ENCODE measurements at places on chromosomes 11 and 22. TPM values are rescaled to one million over a fixed set of nuclear protein-coding genes. Genes with fewer than 3 reads are reported as not detected.
A peak's percentile ranks its signal among the peaks of the same experiment; 100 is the strongest.

GRCh38 chr11:58392746-58393145 is 13.9 kb downstream of the OR5B3 start:
- H3K27me3 ChIP-seq = no peaks in the 10 kb centered on the region
- H3K36me3 ChIP-seq = no peaks in the 10 kb centered on the region
- DNase-seq = no peak

GRCh38 chr11:100855466-100856067 is 168.5 kb downstream of the ARHGAP42 start:
- H3K4me3 ChIP-seq = no peak overlapping the region
- no peak overlapping the region for H3K27ac ChIP-seq
- H3K27me3 ChIP-seq = no peaks in the 10 kb centered on the region
- no peaks in the 10 kb centered on the region for H3K4me1 ChIP-seq

GRCh38 chr11:76609736-76610370 is 60.7 kb downstream of the LRRC32 start:
- no peak for DNase-seq
- H3K4me3 ChIP-seq = no peak overlapping the region
- peaks cover 5% of the 10 kb centered on the region for H3K27me3 ChIP-seq
- H3K4me1 ChIP-seq = no peaks in the 10 kb centered on the region
- H3K27ac ChIP-seq = no peak overlapping the region
- no peaks in the 10 kb centered on the region for H3K36me3 ChIP-seq

DNA sequence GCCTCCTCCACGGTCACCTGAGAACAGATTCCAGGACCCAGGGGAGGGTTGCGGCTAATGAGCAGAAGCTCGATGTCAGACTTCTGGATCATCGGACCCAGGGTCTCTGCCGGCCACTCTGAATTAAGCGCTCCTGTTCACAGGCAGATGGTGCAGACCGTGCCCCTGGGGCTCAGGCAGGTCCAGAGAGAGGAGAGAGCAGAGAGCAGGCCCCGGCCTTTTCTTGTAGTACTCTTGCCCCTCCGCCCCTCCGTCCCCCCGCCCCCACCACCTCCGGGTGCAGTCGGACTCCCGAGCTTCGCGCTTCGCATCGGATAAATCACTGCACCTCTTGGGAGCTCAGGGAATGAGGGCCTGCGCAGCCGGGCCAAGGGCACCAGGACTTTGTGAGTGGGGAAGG is 50.3 kb downstream of the RPS6KA4 start:
- H3K27ac ChIP-seq = no peak overlapping the region
- H3K36me3 ChIP-seq = no peaks in the 10 kb centered on the region

DNA sequence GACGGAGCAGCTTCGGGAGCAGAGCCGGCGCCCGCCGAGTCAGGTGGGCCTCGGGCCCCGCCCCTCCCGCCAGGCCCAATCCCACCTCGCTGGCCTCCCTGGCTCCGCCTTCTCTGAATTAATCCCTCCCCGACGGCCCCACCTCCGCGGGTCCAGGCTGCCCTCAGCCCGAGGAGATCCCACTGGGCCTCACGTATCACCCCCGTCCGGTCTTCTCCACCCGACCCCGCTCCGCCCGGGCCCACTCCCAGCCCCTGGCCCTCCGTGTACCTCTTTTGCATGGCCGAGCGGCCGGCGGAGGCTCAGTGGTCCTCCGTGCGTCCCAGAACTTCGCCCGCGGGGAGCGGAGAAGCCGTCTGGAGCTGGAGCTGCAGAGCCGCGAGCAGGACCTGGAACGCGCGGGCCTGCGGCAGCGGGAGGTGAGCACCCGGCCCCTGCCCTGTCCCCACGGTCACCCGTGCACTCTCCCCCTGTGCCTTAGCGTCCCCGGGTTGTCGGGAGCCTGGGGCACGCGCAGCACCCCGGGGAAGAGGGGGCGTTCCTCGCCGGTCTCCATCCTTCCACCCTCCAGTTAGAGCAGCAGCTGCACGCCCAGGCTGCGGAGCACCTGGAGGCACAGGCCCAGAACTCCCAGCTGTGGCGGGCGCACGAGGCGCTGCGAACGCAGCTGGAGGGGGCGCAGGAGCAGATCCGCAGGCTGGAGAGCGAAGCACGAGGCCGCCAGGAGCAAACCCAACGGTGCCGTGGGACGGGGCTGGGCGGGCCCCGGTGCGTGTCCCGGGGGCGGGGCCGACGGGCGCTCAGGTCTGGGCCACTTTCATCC is 2.2 kb upstream of the CD151 start:
- peak; percentile 46 for DNase-seq
- no peak overlapping the region for H3K4me3 ChIP-seq
- H3K27ac ChIP-seq = no peak overlapping the region
- H3K36me3 ChIP-seq = no peaks in the 10 kb centered on the region
- peaks cover 46% of the 10 kb centered on the region for H3K27me3 ChIP-seq

CFL1 gene
- total RNA-seq = 1,707 TPM

GRCh38 chr11:36532941-36533601 is 23.0 kb upstream of the TRAF6 start:
- H3K4me1 ChIP-seq = no peaks in the 10 kb centered on the region
- peaks cover 21% of the 10 kb centered on the region for H3K27me3 ChIP-seq
- DNase-seq = no peak
- no peak overlapping the region for H3K4me3 ChIP-seq
- no peaks in the 10 kb centered on the region for H3K36me3 ChIP-seq

DNA sequence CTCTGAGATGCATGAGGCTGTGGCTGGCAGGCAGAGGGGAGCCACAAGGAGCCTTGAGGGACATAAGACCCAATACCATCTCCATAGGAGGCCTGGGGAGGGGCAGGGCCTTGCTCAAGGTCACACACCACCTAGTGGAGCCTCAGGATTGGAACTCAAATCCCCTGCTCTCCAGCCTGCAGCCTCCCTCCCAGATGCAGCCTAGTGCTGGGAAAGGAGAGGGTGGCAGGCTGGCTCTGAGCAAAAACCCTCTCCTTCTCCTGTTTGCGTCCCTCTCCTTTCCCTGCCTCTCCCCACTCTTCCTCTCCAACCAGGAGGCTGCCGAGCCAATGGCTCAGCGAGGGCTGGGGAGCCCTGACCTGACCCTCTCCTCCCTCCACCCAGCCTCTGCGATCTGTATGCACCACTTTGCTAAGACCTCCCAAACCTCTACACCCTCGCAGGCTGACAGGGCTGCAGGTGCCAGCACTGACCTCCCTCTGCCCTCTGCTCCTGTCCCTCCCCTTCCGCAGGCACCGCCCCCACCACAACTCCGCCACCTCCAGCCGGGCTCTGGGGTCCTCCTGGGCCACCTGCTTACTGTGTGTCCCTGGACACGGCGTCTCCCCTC is 14.7 kb downstream of the IGLL1 start:
- H3K4me3 ChIP-seq = peak overlapping the region; percentile 22
- peaks cover 6% of the 10 kb centered on the region for H3K4me1 ChIP-seq
- DNase-seq = no peak

DNA sequence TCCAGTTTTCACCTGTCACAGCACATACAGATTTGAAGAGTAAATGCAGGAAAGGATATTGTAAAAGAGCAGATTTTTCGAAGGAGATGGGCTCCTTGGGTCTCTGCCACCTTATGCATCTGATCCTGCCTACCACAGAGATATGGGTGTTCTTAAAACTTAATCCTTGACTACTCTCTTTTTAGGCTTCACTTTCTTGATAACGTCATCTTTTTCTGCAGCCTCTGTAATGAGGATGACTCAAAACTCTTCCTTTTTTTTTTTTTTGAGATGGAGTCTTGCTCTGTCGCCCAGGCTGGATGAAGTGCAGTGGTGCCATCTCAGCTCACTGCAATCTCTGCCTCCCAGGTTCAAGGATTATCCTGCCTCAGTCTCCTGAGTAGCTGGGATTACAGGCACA is 7.8 kb downstream of the PRR14L start:
- no peaks in the 10 kb centered on the region for H3K27me3 ChIP-seq
- peaks cover 33% of the 10 kb centered on the region for H3K36me3 ChIP-seq
- H3K27ac ChIP-seq = peak overlapping the region; percentile 33

P2RX3 gene
- total RNA-seq = not detected

MYBPC3 gene
- not detected for total RNA-seq

GRCh38 chr11:10696468-10697322 is 3.1 kb upstream of the IRAG1 start:
- no peak overlapping the region for H3K4me3 ChIP-seq
- H3K4me1 ChIP-seq = no peaks in the 10 kb centered on the region
- no peaks in the 10 kb centered on the region for H3K36me3 ChIP-seq

GRCh38 chr22:30564045-30564760 is 10.3 kb downstream of the GAL3ST1 start:
- H3K4me1 ChIP-seq = no peaks in the 10 kb centered on the region
- H3K4me3 ChIP-seq = no peak overlapping the region
- no peak for DNase-seq
- H3K27me3 ChIP-seq = peaks cover 3% of the 10 kb centered on the region
- H3K36me3 ChIP-seq = no peaks in the 10 kb centered on the region

DNA sequence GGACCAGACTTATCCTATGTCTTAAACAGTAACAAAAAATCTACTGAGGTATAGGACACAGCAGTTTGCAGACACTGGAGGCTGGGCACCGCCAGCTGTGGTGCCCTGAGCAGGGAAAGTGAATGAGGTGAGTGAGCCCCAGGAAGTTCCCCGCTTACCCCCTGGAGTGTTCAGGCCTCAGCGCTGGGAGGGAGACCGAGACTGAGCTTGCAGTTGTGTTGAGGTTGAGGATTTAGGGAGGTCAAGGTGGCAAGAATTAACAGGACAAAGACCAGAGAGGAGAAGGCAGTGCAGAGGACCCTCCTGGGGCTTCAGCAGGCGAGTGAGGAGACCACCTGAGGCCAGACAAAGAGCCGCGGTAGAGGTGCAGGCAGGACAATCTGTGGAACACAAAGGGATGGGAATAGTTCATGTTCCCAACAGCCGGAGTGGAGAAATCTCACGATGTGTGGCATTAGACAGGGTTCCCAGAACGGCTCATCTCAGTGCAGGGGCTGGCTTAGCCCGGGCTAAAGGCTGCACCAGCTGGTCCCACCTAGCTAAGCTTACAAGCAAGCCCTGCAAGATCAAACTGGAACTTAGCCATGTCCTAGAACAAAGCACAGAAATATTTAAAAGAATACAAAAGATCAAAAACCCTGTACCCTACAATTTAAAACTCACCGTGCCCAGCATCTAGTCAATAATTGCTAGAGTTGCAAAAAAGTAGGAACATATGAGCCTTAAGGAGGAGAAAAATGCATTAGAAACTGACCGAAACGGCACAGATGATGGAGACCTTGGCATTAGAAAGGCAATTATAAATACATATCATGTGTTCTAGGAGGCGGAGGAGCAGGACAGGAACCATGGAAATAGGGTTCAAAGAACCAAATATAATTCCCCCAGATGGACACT is 47.4 kb upstream of the PITPNB start:
- no peaks in the 10 kb centered on the region for H3K27me3 ChIP-seq
- H3K36me3 ChIP-seq = peaks cover 4% of the 10 kb centered on the region
- no peak overlapping the region for H3K27ac ChIP-seq
- no peaks in the 10 kb centered on the region for H3K4me1 ChIP-seq
- H3K4me3 ChIP-seq = no peak overlapping the region
- no peak for DNase-seq

PEX26 gene
- 41.0 TPM for total RNA-seq

DNA sequence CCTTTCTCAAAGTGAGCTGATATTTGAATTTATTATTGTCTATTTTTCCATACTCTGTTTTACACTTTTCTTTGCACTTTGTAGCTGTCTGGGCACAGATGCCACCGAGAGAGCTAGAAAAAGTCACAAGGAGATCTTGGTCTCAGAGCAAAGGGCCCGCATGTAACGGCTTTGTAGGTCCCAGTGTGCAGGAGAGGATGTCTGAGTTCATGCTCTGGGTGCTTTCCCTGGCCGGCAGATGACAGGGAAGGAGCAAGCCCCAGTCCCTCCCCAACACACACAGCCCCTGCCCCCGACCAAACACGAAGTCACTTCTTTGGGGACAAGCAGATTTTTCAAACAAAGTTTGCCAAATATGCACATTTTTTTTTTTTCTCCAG is 55.8 kb downstream of the SMIM38 start:
- peaks cover 5% of the 10 kb centered on the region for H3K4me1 ChIP-seq
- no peak overlapping the region for H3K27ac ChIP-seq
- no peaks in the 10 kb centered on the region for H3K36me3 ChIP-seq
- no peak for DNase-seq

CDC42EP2 gene
- 0.67 TPM for total RNA-seq

PITPNM1 gene
- 100 TPM for total RNA-seq

GRCh38 chr11:58998480-58999290 is 59.4 kb downstream of the GLYATL1 start:
- H3K27me3 ChIP-seq = peaks cover 7% of the 10 kb centered on the region
- DNase-seq = no peak
- H3K4me1 ChIP-seq = no peaks in the 10 kb centered on the region
- no peak overlapping the region for H3K27ac ChIP-seq
- H3K4me3 ChIP-seq = no peak overlapping the region

GRCh38 chr11:120224361-120224760 is 13.5 kb downstream of the OAF start:
- H3K27ac ChIP-seq = no peak overlapping the region
- no peaks in the 10 kb centered on the region for H3K36me3 ChIP-seq
- no peak overlapping the region for H3K4me3 ChIP-seq
- peaks cover 7% of the 10 kb centered on the region for H3K27me3 ChIP-seq
- DNase-seq = no peak
- peaks cover 6% of the 10 kb centered on the region for H3K4me1 ChIP-seq

IL17REL gene
- not detected for total RNA-seq

GRCh38 chr11:5339771-5340322 is 3.5 kb downstream of the OR51B5 start:
- H3K27ac ChIP-seq = no peak overlapping the region

AIFM3 gene
- total RNA-seq = 0.25 TPM

NCAM1 gene
- total RNA-seq = 0.42 TPM

- no peaks in the 10 kb centered on the region for H3K36me3 ChIP-seq
- no peak for DNase-seq
- H3K27me3 ChIP-seq = peaks cover 19% of the 10 kb centered on the region
- no peaks in the 10 kb centered on the region for H3K4me1 ChIP-seq
- no peak overlapping the region for H3K4me3 ChIP-seq
Measured at GRCh38 chr11:108632041-108632704, 32.7 kb upstream of the DDX10 start.

- H3K27me3 ChIP-seq = no peaks in the 10 kb centered on the region
- peak; percentile 77 for DNase-seq
- H3K27ac ChIP-seq = peak overlapping the region; percentile 96
- H3K4me3 ChIP-seq = peak overlapping the region; percentile 58
Measured at GRCh38 chr11:61071208-61071681, 31.0 kb upstream of the CD5 start.

DNA sequence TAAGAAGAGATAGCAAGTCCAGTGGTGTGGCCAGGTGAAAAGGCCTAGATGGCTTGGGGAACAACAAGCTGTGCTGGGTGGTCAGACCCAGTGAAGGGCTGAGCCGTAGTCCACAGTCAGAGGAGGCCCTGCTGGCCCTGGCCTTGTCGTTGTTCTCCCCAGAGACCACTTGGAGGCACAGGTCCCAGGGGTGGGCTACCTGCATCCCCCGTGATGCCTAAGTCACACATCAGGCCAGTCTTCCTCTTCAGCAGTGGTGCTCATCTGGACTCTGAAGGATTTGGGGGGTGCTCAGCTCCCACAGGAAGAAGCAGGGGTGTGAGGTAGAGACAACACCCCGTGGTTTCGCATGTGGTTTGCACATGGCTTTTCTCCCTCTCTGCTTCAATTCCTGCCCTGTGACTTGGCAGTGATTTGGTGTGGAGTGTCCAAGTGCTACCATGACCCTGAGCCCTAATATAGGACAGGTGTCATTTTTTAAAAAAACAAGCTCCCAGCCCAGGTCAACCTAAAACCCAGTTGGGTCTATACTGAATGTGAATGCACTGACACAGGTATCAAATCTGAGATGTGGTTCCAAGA is 51.0 kb downstream of the ALX4 start:
- no peak overlapping the region for H3K27ac ChIP-seq
- H3K27me3 ChIP-seq = no peaks in the 10 kb centered on the region
- H3K4me1 ChIP-seq = peaks cover 37% of the 10 kb centered on the region
- no peak overlapping the region for H3K4me3 ChIP-seq
